CD4-positive, alpha-beta T cell (primary cell): ENCODE measurements at places on chromosomes 5 and 9. TPM values are rescaled to one million over a fixed set of nuclear protein-coding genes. Genes with fewer than 3 reads are reported as not detected.

KIF24 gene
- total RNA-seq, result 0.05 TPM

DNA sequence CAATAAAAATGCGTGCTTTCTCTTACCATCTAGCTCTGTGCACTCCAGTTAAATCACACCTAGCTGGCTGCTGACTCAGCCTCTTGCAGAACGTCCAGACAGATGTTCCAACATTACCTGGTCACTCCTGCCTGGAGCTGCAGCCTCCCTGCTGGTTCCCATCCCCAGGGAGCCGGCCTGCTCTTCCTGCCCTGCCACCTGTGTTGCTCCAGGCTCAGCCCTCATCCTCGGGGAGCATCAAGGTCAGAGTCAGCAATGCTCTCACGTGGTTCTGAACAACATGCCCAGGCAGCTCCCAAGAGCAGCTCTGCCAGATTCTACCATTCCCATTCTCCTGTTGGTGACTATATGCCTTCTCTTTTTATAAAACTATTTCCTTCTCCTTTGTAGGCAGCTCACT lies 81.3 kb downstream of the GADD45G start:
- peaks cover 4% of the 10 kb centered on the region for H3K4me1 ChIP-seq
- no peak overlapping the region for H3K4me3 ChIP-seq
- H3K36me3 ChIP-seq, result no peaks in the 10 kb centered on the region
- no peak for DNase-seq

IFNA13 gene
- total RNA-seq, result not detected

TMEM215 gene
- total RNA-seq, result not detected

CMBL gene
- not detected for total RNA-seq

- H3K4me1 ChIP-seq, result no peaks in the 10 kb centered on the region
- DNase-seq, result no peak
- H3K27ac ChIP-seq, result no peak overlapping the region
- H3K27me3 ChIP-seq, result no peaks in the 10 kb centered on the region
- peaks cover 10% of the 10 kb centered on the region for H3K36me3 ChIP-seq
Measured at GRCh38 chr9:36112516-36112915, 24.0 kb upstream of the GLIPR2 start.

- H3K36me3 ChIP-seq, result no peaks in the 10 kb centered on the region
- no peak for DNase-seq
- H3K4me3 ChIP-seq, result no peak overlapping the region
- no peaks in the 10 kb centered on the region for H3K4me1 ChIP-seq
- no peaks in the 10 kb centered on the region for H3K27me3 ChIP-seq
- no peak overlapping the region for H3K27ac ChIP-seq
Measured at GRCh38 chr5:167629634-167630033, 661.8 kb upstream of the WWC1 start.

DNA sequence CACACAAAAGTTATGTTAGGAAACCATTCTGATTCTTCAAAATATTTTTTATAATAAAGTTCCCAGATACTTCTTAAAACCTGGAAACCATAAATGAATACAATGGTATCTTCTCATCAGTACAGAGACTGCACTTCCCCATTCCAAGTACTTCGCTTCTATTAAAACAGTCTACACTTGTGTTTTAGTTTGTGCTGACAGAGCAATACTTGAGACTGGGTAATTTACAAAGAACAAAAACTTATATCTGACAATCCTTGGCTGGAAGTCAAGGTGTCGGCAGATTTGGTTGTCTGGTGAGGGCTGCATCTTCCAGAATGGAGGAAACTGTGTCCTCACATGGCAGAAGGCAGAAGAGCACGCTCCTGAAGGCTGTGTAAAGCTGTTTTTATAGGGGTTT lies 70.1 kb downstream of the RFX3 start:
- no peaks in the 10 kb centered on the region for H3K36me3 ChIP-seq
- H3K4me1 ChIP-seq, result no peaks in the 10 kb centered on the region
- no peak overlapping the region for H3K27ac ChIP-seq
- no peaks in the 10 kb centered on the region for H3K27me3 ChIP-seq

DNA sequence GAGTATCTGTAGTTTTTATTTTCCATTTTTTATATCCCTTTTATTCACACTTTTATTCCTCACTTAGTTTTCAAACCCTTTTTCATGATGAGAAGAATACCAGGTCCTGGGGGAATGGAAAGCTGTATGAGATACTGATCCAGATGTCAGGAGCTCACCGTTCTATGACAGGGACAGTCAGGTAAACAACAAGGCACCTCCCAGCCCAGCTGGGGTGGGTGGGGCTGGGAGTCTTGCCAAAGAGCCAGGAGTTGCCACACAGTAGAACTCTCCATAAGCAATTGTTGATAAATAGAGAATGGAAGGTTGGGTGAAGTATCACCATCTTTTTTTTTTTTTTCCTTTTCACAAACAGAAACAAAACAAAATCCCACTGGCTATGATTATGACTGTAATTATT lies 225.8 kb downstream of the NSG2 start:
- DNase-seq, result no peak
- no peaks in the 10 kb centered on the region for H3K4me1 ChIP-seq
- no peak overlapping the region for H3K27ac ChIP-seq
- no peaks in the 10 kb centered on the region for H3K27me3 ChIP-seq

DNA sequence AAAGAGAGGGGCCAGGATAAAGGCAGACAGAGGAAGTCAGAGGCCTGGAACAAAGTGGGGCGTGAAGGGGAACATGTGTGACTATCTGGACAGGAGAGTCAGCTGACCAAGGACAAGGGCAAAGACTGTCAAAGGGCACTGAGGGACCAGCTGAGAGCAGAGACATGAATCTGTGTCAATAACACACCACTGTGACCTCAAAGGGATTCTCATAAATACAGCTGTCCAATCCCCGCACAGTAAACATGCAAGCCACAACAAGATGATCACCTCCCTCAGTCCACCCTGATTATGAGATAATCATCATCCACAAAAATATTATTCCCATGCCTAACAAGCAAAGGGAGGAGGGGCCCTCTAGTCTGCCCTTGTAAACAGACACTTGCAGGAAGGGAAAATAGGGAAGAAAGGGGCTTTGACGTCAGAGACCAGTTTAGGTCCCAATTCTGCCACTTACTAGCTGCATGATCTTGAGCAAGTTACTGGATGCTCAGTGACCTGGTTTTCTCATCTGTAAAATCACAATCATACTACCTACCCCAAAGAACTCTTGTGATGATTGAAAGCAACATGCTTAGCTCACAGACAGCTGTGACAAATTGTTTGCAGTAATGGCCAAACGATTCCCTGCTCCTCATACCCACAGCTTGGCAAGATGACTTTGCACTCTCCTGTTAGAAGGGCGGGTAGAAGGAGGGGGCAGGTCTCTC lies 41.8 kb downstream of the RAPGEF1 start:
- H3K4me1 ChIP-seq, result peaks cover 67% of the 10 kb centered on the region
- no peak overlapping the region for H3K4me3 ChIP-seq
- H3K36me3 ChIP-seq, result no peaks in the 10 kb centered on the region
- H3K27ac ChIP-seq, result no peak overlapping the region

GRCh38 chr9:85599540-85600105 lies 142.1 kb downstream of the AGTPBP1 start:
- H3K36me3 ChIP-seq, result peaks cover 14% of the 10 kb centered on the region
- no peak for DNase-seq
- peaks cover 11% of the 10 kb centered on the region for H3K4me1 ChIP-seq
- H3K27ac ChIP-seq, result no peak overlapping the region
- H3K4me3 ChIP-seq, result no peak overlapping the region
- no peaks in the 10 kb centered on the region for H3K27me3 ChIP-seq

DNA sequence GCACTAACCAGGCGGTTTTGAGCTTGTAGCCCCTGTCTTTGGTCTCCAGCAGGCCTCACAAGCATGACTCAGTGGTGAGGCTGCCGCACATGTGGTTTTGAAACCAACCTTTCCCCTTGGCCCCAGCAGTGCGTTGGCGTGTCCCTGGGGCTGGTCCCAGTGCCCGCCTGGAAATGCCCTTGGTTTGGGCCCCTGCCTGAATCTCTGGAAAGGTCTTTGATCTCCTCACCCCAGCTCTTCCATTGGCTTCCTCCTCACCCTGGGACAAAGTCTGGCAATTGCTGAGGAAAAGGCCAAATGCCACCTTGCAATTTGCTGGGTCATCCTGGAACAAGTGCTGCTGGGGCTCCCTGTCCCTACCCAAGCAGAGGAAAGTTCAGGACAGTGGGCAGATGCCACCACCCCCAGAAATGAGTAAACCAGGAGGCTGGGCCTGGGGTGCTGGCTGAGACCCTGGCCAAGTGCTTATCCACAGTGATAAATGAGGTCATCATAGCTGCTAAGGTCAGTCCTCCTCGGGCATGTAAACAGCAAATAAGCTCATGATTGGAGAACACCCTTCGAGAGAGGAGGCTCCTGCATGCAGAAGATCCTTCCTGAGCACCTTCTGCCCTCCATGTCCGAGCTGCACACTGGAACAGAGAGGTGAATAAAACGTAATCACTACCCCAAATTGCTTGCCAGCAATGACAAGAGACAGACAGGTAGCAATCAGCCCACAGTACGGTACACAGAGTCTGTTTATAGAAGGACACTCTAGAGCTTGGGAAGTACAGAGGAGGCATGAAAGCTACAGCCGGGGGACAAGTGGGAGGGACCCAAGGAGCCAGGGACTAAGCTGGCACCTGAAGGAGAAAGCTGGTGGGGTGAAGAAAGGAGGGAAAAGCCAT lies 98.9 kb upstream of the CPEB4 start:
- no peak overlapping the region for H3K27ac ChIP-seq
- no peaks in the 10 kb centered on the region for H3K4me1 ChIP-seq
- no peak for DNase-seq
- no peaks in the 10 kb centered on the region for H3K27me3 ChIP-seq

DNA sequence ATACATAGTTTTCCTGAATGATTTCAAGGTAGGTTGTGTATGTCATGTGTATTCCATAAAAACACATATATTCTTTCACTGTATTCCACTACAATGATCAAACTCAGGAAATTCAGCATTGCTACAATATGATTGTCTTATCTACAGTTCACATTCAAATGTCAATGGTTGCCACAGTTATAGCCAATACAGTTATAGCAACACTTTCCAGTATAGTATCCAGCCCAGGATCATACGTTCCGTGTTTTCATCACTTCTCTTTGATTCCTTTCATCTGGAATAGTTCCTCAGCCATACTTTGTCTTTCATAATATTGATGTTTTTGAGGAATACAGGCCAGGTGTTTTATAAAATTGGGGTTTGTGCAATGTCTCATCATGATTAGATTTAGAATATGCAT lies 9.5 kb downstream of the OR2S2 start:
- no peak overlapping the region for H3K27ac ChIP-seq
- H3K36me3 ChIP-seq, result no peaks in the 10 kb centered on the region
- H3K4me3 ChIP-seq, result no peak overlapping the region

SPATA31E1 gene
- not detected for total RNA-seq

DNA sequence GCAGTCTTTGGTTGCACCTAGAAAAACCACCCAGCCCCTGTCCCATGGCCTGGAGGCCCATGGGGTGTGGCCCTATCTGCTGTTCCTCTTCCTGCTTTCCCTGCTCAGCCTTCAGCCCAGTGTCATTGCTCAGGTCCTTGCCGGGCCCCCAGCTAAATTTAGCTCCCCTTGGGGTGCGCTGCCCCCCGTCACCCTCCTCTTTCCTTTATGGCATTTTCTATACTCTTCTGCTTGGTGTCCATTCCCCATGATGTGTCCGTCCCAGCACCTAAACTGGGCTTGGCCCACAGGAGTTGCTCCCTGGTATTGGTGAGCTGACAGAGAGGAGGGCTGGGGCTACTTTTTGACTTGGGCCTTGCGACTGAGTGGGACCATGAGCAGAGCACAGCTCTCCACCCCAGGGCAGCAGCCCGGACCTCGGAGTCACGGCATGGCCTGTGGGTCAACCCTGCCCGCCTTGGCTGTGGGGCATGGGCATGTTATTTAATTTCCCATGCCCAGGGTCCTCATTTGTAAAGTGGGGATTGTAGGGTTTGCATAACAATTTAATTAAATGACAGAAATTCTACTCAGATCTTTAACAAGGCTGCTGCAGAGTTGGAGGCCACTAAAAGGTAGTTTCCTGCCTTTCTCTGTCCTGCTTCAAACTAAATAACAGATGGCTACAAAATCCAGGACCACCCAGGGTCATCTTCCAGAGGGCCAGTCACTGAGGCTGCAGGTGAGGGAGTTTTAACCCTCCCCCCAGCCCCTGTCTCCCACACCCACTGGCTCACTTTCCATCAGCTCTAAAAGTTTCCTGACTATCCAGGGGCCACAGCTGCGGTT lies 98.2 kb downstream of the DAP start:
- H3K4me1 ChIP-seq, result no peaks in the 10 kb centered on the region
- no peaks in the 10 kb centered on the region for H3K36me3 ChIP-seq
- no peak overlapping the region for H3K4me3 ChIP-seq
- no peak for DNase-seq
- no peak overlapping the region for H3K27ac ChIP-seq

- no peak overlapping the region for H3K4me3 ChIP-seq
- no peaks in the 10 kb centered on the region for H3K36me3 ChIP-seq
- no peak for DNase-seq
- no peaks in the 10 kb centered on the region for H3K4me1 ChIP-seq
- no peak overlapping the region for H3K27ac ChIP-seq
Measured at GRCh38 chr5:178537467-178538371, 52.5 kb downstream of the COL23A1 start.

- DNase-seq, result no peak
- no peak overlapping the region for H3K27ac ChIP-seq
- H3K4me3 ChIP-seq, result no peak overlapping the region
Measured at GRCh38 chr5:60026161-60026560, 132.6 kb upstream of the PDE4D start.

- H3K4me1 ChIP-seq, result no peaks in the 10 kb centered on the region
- H3K27ac ChIP-seq, result no peak overlapping the region
- H3K36me3 ChIP-seq, result no peaks in the 10 kb centered on the region
- H3K4me3 ChIP-seq, result no peak overlapping the region
- no peak for DNase-seq
Measured at GRCh38 chr5:74244406-74244805, 396.1 kb downstream of the ENC1 start.

TICAM2 gene
- total RNA-seq, result 0.30 TPM

DNA sequence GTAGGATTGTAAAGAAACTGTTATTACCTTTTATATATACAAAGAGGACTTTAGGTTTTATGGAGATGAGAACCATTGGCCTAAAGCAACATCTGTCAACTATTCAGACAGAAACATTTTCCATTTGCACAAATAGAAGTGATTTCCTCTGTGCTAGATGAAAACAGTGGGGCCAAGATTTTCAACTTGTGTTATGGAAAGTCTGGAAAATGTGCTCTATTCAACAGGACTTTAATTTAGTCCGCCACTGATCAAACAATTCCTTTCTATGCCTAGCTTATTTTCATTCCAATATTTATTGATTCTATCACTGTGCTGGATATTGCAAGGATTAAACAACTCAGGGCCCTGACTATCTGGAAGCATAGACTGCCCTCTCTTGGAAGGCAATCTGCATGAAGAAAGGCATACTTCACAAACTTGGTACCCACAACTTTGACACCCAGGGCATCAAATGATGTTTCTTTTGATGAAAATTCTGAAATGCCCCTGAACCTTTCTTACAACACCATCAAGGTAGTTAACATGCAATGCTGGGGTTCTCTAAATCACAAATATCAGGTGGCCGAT lies 126.6 kb upstream of the HMHB1 start:
- DNase-seq, result no peak
- no peaks in the 10 kb centered on the region for H3K27me3 ChIP-seq
- H3K27ac ChIP-seq, result no peak overlapping the region
- no peaks in the 10 kb centered on the region for H3K36me3 ChIP-seq

GRXCR2 gene
- not detected for total RNA-seq

GRCh38 chr9:74403581-74403980 lies 93.6 kb upstream of the RORB start:
- H3K27me3 ChIP-seq, result no peaks in the 10 kb centered on the region
- H3K4me1 ChIP-seq, result no peaks in the 10 kb centered on the region
- DNase-seq, result no peak

GRM6 gene
- total RNA-seq, result not detected

TOR2A gene
- 8.2 TPM for total RNA-seq

GRCh38 chr5:10537624-10538023 lies 26.2 kb upstream of the ANKRD33B start:
- H3K4me3 ChIP-seq, result no peak overlapping the region
- no peak for DNase-seq
- peaks cover 12% of the 10 kb centered on the region for H3K27me3 ChIP-seq
